H1 (cell line): ENCODE measurements at places on chromosomes 2 and 18.

GRCh38 chr2:17470855-17471641, 47.2 kb downstream of the RAD51AP2 start:
- no peak for DNase-seq

DNA sequence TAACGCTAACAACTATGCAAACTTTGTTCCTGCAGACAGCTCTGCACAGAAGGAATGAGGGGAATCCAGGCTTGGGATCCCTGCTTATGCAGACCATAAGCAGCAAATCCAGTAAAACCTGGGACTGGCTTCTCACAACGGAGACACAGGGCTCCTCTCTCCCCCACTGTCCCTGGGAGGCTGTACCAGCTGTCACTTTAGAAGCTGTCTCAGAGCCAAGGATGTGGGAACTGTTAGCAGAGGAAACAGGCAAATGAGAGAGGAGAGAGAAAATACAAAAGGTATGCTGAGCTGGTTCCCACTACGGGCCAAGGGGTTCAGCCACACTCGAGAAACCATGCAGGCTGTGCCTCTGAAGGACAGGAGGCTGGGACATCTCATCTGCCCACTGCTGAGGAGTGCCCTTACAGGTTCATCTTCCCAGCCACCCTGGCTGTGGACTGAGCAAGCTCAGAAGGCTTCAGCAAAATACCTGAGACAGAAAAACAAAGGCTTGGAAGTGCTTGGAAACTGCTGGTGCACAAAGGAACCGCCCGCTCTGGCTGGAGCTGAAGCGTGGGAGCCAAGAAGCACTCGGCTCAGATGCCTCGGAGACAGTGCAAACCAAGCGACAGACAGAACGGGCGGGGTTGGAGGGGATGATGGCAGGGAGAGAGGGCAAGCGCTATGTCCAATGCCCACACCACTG, 72.5 kb downstream of the FAM210A start:
- DNase-seq = no peak

DNA sequence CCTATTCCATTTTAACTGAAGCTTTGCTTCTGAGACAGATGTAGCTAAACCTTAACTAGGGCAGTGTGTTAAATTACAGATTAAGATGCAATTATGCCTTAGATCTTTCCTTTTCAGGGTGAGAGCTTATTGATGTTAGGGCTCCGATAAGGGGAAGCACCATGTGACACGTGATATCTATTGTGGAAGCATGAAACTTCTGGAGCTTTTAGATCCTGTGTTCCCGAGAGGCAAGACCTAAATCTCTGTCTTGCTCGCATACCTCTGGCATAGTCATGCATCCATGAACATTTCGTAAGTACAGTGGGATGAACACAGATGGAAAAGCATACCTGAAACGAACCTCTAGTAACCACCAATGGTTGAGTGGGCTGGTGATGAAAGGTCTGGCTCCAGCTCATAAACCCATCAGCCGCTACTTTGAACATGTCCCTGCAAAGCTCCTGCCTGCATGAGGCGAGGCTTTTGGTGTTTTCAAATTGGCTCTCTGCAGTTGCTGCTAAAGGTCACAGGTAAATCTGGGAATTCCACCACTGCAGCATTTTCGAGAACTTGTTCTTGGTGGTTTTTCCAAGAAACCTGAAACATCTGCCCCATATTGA, 3.7 kb upstream of the NRP2 start:
- peak; percentile 10 for DNase-seq

DNA sequence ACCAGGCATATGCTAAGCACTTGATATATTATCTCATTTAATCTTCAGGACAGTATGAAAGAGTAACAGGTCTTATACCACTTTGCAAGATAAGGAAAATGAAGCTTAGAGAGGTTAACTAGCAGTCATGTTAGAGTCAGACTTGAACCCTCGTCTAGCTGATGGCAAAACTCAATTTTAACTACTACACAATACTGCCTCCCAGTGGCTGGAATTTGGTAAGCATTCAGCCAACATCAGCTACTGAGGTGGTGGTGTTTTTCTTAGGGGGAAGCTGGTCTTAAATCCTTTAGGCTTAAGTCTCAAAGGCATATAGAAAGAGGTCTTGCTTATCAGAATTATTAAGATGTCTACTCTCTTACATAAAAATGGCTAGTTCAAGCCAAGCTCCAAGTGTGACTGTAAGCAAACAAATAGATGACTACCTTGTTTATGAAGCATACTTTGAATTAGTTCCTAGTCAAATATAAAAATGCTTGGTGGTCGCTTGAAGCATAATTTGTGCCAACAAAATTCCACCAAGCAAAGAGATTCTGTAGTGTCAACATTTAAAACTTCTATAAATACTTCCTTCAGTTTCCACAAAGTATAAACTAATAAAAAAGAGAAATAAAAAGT, 325.4 kb upstream of the FIGN start:
- peak; percentile 85 for DNase-seq

- DNase-seq = no peak
Measured at GRCh38 chr2:126748188-126748760, 92.3 kb downstream of the GYPC start.

DNA sequence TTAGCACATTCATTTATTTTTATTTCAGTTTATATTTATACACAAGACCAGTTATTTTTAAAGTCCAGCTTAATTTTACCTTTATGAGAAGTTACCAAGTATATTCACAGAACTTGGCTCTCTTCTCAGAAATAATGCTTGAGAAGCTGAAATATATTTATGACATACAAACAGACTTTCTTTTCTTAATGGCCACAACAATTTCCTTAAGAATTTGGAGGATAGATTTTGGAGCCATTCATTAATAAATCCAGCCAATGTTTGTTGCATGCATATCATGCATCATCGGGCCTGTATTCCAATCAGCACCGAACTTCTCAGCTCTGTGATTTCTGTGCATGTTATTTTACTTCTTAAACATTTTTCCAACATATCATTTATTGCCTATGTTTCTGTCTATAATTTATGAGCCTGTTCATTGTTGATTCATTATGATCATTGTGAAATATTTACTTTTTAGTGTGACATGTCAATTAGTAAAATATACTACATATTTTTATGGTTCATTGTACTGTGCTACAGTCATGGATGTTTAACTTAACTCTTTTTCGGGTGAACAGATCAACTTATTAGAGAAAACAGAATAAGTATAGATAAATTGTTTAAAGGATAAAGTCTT, 3.5 kb downstream of the GULP1 start:
- DNase-seq = no peak

- no peak for DNase-seq
Measured at GRCh38 chr2:179594268-179595112, 266.9 kb downstream of the ZNF385B start.

- no peak for DNase-seq
Measured at GRCh38 chr2:136121204-136121910, 3.4 kb upstream of the CXCR4 start.

- no peak for DNase-seq
Measured at GRCh38 chr2:113190871-113191270, 17.1 kb downstream of the PSD4 start.

GRCh38 chr2:54247115-54247514, 8.9 kb downstream of the TSPYL6 start:
- DNase-seq = no peak

DNA sequence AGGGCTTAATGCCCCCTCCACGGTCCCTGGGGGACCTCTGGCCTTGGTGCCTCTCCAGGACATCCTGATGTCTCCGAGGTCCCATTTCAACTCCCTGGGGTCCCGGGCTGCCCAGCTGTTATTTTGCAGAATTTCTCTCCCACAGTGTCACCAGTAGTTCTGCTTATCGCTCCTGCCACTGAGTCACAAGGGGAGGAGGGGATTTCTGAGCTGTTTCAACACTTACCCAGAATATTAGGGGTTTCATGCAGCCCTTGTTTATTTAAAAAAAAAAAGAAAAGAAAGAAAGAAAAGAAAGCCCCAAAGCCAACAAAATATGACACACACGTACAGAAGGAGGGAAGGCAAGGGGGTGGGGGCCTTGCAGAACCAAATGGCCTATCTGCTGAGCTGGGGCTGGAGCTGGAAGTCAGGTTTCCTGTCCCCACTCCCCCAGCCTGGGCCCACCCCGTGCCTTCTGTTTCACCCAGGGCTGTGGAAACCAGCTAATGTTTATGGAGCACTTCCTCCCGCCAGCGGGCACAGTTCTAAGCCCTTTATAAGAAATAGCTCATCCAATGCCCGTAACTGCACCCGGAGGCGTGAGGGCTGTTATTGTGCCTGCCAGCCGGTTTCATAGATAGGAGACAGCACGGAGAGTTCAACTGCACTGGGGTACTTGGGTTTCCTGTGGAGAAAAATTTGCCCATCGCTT, 8.4 kb upstream of the ARID5A start:
- DNase-seq = no peak

- DNase-seq = no peak
Measured at GRCh38 chr2:74233648-74234047, 35.2 kb downstream of the MTHFD2 start.

GRCh38 chr18:63348508-63349136, 18.4 kb downstream of the KDSR start:
- DNase-seq = no peak

- DNase-seq = no peak
Measured at GRCh38 chr2:77519888-77520506, 2.2 kb downstream of the LRRTM4 start.

DNA sequence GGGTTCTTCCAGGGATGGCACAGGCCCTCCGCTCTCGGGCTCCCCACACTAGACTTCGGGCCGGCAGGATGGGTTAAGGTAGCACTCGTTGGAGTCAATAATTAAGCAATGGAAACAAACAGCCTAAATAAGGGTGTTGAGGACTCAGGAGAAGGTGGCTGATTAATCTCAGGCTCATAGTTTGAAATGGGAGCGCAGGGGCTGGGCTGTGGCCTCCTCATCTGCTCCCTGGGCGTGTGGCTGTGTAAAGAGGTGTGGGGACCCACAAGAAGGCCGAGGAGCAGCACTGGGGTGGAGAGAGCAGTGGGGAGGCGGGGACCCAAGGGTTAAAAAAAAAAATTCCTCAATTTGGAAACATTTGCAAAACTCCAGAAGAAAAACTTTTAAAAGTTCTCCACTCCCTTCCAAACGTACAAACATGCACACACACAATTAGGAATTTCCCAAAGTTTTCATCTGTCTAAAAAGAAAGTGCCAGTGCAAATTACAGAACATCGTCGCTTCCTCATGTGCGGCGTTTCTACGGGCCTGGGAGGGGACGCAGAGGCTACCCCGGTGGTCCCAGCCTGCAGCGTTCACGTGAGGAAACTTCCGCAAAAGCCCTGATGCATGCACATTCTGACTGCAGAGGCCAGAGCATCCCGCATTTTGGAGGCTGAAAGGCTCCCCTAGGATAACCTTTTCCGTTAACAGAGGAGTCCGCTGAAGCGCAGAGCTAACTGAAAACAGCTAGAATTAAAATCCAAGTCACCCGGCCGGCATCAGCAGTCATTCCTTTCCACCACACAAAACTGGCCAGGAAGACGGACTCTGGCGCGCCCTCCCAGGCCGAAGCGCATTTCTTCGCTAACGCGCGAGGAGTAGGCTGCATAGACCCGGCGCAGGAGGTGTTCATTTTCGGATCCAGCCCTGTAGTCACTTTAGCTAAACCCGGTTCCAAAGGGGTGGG, 1.0 kb upstream of the TUBB6 start:
- no peak for DNase-seq

DNA sequence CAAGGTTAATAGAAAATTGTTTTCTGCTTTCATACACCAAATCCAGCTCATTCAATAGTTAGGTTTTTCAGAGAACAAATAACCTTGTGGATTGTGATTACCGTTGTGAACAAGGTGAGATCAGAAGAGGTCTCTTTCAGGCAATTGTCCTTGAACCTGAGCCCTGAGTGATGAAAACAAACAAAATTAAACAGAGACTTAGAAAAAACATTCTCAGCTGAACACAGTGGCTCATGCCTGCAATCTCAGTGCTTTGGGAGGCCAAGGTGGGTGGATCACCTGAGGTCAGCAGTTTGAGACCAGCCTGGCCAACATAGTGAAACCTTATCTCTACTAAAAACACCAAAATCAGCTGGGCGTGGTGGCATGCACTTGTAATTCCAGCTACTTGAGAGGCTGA, 68.1 kb downstream of the HNMT start:
- DNase-seq = no peak

GRCh38 chr2:189602233-189602632, 21.6 kb upstream of the SLC40A1 start:
- DNase-seq = no peak

- no peak for DNase-seq
Measured at GRCh38 chr2:205766779-205767359, 84.6 kb downstream of the NRP2 start.

- DNase-seq = peak; percentile 30
Measured at GRCh38 chr2:133884739-133885381, 316.6 kb upstream of the NCKAP5 start.

- DNase-seq = no peak
Measured at GRCh38 chr2:191866675-191867506, 20.0 kb upstream of the CAVIN2 start.

DNA sequence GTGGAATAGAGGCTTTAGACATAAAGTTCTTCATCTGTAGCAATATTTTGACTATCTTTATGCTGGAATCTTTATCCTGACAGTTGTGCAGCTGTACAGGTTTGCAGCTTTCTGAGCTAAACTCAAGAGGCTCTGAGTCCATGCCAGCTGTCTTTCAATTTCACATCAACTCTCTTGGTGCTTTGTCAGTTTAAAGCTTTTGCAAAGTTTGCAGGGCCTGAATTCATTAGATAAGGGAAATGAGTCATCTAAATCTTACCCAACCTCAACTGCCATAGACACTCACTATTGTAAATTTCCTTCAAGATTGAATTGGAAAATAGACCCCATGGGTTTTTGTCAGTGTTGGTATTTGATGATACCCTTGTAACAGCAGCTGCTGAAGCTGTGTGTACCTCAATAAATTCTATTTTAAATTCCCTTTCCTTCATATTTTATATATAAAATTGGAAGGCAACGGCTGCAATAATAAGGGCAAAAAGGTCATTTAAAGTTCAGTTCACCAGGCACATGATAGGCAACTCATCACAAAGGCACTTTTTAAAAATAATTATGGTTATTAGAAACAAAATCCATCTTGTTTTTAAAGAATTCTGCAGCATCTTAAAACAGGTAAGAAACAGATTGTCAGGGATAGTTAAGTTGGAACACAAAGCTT, 169.9 kb upstream of the SLC39A10 start:
- no peak for DNase-seq

DNA sequence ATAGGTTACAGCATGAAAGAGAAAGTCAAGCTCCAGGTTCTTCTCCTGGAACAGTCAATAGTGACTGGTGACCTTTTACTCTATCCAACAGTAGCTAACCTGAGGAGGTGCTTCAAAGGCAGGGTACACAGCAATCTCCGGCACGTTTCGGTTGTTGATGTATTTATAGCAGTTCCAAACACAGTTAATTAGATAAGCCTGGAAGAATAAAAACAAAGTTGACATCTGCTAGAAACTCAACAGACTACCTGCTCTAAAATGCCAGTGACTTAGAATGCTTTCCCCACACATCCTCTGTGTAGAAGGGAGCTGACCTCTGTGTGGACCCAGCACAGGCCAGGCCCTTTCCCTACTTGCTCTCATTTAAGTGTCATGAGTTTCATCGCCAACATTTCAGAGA, 17.2 kb downstream of the LAPTM4A start:
- DNase-seq = no peak

- no peak for DNase-seq
Measured at GRCh38 chr2:142100970-142101369, 29.8 kb downstream of the LRP1B start.

- DNase-seq = no peak
Measured at GRCh38 chr2:109630441-109631430, 16.6 kb downstream of the SOWAHC start.

- no peak for DNase-seq
Measured at GRCh38 chr2:46246790-46247189, 50.4 kb upstream of the EPAS1 start.

GRCh38 chr2:1874950-1875349, 130.6 kb upstream of the PXDN start:
- DNase-seq = no peak
